ENCODE measurements at places on chromosomes 4 and X.
A peak's percentile ranks its signal among the peaks of the same experiment; 100 is the strongest.

DNA sequence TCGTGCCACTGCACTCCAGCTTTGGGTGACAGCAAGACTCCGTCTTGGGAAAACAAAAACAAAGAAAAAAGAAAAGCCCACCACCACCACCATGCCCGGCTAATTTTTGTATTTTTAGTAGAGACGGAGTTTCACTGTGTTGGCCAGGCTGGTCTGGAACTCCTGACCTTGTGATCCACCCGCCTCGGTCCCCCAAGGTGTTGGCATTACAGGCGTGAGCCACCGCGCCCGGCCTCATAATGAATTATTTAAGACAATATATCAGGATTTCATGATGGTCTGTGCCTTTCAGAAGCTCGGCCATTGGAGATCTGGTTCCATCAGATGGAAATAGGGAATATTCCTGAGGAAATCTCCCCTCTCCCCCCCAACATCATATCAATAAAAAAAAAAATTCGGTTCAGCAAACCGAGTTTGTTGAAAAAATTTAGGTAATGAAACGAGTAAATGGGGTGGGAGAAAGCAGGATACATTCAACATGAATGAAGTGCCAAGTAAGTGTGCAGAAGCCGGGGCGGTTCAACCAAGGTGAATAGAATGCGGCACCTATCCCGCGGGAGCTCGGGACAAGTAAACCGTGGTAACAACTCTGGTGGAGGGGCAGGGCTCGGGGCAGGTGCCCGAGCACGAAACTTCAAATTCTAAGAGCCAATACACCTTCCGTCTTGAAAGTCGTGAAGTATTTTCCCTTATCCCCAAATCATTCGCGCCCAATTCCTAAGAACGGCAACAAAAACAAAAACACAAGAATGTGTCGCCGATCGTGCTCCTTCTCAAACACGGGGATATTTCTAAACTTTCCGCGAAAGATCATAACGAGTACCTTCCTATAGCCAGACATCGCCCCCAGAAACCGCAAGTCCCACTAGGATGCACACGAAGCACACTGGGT, 773 bp upstream of the TXLNG start:
- peaks cover 32% of the 10 kb centered on the region for H3K4me1 ChIP-seq
- no peaks in the 10 kb centered on the region for H3K27me3 ChIP-seq
- peak; percentile 60 for DNase-seq
- peaks cover 9% of the 10 kb centered on the region for H3K36me3 ChIP-seq
- H3K4me3 ChIP-seq = peak overlapping the region; percentile 79
- H3K27ac ChIP-seq = no peak overlapping the region

DNA sequence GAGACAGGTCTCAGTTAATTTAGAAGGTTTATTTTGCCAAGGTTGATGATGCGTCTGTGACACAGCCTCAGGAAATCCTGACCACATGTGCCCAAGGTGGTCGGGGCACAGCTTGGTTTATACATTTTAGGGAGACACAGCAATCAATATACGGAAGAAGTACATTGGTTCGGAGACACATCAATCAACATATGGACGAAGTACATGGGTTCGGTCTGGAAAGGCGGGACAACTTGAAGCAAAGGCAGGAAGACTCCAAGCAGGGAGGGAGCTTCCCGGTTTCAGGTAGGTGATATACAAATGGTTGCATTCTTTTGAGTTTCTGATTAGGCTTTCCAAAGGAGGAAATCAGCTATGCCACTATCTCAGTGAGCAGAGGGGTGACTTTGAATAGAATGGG, 225.2 kb upstream of the ZFP42 start:
- no peaks in the 10 kb centered on the region for H3K4me1 ChIP-seq
- no peaks in the 10 kb centered on the region for H3K36me3 ChIP-seq
- DNase-seq = no peak
- no peak overlapping the region for H3K27ac ChIP-seq
- H3K4me3 ChIP-seq = no peak overlapping the region

- no peak overlapping the region for H3K4me3 ChIP-seq
- DNase-seq = no peak
- no peaks in the 10 kb centered on the region for H3K36me3 ChIP-seq
- H3K27ac ChIP-seq = no peak overlapping the region
- 0 out of 2 replicates have a peak, but pooled peaks cover 4% of the 10 kb centered on the region for H3K27me3 ChIP-seq
Observed at GRCh38 chrX:39653691-39654090, 444.1 kb downstream of the BCOR start.

DNA sequence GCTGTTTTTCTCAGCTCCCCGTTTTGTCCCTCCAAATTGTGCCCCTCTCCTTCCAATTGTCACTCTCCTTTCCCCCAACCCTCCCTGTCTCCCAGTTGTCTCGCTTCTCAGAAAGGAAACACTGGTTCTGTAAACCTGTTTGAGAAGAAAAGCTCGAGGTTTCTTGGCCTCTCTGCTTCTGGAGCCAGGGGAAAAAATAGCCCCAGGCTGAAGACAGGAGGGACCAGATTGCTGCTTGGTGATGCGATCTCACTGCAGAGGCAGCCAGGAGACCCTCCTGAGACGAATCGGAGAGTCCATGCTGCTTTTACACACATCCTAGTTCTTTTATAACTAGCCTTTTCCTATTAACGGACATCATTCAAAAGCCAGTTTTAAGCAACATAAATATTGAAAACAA, 21.2 kb downstream of the TRIML1 start:
- H3K4me3 ChIP-seq = no peak overlapping the region
- no peaks in the 10 kb centered on the region for H3K36me3 ChIP-seq
- H3K27ac ChIP-seq = no peak overlapping the region
- H3K27me3 ChIP-seq = no peaks in the 10 kb centered on the region

- no peak overlapping the region for H3K4me3 ChIP-seq
- no peaks in the 10 kb centered on the region for H3K36me3 ChIP-seq
- no peaks in the 10 kb centered on the region for H3K4me1 ChIP-seq
- peak; percentile 62 for DNase-seq
- H3K27ac ChIP-seq = no peak overlapping the region
- no peaks in the 10 kb centered on the region for H3K27me3 ChIP-seq
Observed at GRCh38 chr4:115054836-115055235, 58.6 kb downstream of the NDST4 start.

- no peaks in the 10 kb centered on the region for H3K36me3 ChIP-seq
- no peaks in the 10 kb centered on the region for H3K4me1 ChIP-seq
- H3K27ac ChIP-seq = no peak overlapping the region
- H3K27me3 ChIP-seq = no peaks in the 10 kb centered on the region
- no peak for DNase-seq
Observed at GRCh38 chr4:111174331-111174730, 551.5 kb upstream of the PITX2 start.
